Tibial nerve (tissue), 4 donors: ENCODE measurements at places on chromosomes 1 and 21. TPM values are rescaled to one million over a fixed set of nuclear protein-coding genes. Genes with fewer than 3 reads are reported as not detected.
A peak's percentile ranks its signal among the peaks of the same experiment; 100 is the strongest.

DNA sequence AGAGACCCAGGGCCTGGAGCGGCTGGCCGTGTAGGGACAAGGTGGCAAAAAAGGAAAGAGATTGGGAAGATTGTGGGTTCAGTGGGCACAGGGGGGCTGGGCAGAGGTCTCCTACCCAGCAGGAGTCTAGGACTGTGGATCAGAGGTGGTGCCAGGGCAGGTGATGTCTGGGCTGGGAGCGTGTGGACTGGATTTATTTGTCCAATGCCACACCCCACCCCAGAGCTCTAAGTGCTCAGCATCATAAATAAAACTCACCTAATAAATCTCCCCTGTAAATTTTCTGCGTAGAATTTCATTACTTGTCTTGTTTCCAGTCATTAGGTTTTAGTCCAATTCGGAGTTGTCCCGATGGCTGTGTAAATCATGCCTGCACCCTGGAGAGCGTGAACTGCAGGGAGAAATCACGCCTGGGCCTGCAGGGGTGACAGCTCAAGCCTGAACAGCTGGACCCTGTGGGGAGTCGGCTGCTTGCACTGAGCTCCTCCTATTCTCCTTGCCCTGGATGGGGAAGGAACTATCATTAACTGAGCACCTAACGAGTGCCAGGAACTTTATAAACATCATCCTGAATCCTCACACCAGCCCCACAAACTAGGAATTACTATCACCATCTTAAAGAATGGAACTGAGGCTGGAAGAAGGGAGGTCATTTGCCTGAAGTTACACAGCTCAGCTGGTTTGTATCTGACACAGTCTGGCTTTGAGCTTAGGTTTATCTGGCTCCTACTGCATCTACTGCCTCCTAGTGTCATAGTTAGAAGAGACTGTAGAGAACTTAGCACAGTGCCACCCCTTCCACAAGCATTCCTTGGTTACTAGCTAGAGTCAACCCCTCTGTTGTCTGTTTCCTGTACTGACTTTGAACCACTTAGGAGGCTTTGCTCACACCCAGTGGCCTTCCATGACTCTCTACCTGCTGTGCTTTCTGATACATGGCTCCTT is 25.0 kb upstream of the POU3F1 start:
- DNase-seq = no peak

GRCh38 chr1:78690516-78690915 is 40.9 kb downstream of the IFI44 start:
- DNase-seq = no peak

DNA sequence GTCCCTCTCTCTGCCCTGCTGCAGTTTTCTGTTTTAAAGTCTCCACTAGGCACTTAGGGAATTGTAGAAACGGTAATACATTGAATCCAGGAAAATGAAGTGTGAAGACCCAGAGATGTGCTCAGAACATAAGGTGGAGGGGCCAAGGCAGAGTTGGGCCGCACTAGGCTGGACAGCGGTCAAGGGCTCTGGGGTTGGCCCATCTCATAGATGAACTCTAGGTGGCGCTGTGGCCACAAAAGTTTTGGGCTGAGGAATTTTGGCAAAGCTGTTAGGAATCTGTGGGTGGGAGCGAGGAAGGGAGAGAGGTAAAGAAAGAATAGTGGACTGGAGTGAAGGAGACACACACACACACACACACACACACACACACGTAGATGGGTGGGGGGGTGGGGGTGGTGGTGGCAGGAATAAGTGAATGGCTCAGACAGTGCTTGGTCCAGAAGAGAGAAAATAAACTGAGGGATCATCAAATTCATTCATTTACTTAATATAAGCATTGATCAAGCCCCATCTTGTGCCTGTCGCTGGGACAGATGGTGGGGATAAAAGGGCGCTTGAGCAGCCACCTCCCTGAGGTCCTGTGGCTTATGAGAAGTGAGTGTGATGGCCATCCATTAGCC is 258.5 kb downstream of the TRABD2B start:
- no peak for DNase-seq

GRCh38 chr1:209838537-209838936 is 10.8 kb downstream of the UTP25 start:
- DNase-seq = no peak

- DNase-seq = no peak
Observed at GRCh38 chr1:230542054-230542453, 100.2 kb upstream of the COG2 start.

- DNase-seq = no peak
Observed at GRCh38 chr1:37926038-37926924, 20.6 kb downstream of the INPP5B start.

- DNase-seq = no peak
Observed at GRCh38 chr1:97101509-97101908, 379.9 kb downstream of the PTBP2 start.

- DNase-seq = no peak
Observed at GRCh38 chr21:16585896-16586295, 856.1 kb downstream of the USP25 start.

- no peak for DNase-seq
Observed at GRCh38 chr1:30029677-30030076, 693.7 kb downstream of the MATN1 start.

DNA sequence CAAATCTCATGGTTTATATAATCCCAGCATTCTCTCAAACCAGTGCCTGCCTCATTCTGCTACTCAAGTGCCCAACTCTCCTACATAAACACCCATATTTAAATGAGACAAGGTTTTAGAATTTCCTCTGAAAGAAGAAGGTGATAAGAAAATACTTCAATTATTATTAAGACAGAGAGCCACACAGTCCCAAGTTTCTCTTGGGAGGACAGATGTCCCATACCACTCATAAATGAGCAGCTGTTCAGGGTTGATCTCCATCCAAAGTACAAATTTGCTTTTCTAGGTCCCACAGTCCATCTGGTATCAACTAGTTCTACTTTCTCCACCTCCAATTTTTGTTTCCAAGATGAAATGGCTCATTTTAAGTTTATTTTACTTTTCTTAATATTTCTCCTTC is 11.3 kb downstream of the DCAF8 start:
- no peak for DNase-seq

- no peak for DNase-seq
Observed at GRCh38 chr21:33881689-33882440, 33.7 kb downstream of the ATP5PO start.

- no peak for DNase-seq
Observed at GRCh38 chr1:164604541-164604940, 45.6 kb downstream of the PBX1 start.

DNA sequence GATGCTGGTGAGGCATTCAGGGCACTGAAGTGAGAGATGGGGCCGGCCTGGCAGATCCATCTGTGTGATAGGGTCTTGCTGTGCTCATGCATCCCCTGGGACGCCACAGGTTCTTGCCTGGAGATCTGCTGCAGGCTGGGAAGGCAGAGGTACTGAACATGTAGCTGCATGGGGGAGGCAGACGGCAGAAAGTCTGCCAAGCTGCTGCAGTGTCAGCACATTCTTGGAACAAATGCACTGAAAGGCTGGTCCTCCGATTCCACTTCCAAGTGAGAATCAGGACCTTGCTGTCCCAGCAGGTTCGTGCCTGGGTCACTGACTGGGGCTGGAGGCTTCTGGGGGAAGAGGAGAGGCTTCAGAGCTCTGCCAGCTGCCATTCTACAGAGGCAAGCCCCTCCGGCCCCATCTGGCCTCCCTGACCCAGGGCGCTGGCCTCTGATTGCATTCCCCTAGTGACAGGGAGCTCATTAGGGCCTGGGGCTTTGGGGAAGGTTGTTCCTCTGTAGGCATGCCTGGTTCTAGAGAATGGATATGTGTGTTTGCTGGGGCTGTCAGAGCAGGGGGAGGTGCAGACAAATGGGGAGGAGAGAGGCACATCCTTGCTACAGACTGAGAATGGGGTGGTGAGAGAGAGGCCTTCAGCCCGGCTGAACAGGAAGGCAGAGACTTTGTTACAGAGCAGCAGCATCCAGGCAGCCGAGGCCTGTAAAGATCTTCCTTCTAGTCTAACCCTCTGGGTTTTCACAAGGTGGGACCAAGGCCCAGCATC is 174.0 kb downstream of the TRABD2B start:
- no peak for DNase-seq

DNA sequence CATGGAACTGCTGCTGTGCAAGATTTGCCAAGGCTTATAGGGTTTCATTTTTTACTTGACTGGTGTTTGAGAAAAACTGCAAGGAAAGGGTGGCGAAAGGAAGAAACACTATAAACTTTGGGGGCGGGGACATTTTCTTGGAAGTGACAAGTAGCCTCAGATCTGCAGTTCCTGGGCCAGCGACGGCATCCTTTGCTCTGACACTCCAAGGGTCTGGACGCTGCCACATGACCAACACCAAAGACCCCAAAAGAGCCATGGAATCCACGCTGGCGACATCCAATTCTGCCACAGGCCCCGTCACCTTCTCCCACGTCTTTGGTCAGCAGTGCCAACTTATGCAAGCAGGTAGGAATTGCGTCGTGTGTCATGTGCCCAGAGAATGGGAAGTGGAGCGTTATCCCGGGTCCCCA is 193.4 kb downstream of the PRDM2 start:
- DNase-seq = no peak

DNA sequence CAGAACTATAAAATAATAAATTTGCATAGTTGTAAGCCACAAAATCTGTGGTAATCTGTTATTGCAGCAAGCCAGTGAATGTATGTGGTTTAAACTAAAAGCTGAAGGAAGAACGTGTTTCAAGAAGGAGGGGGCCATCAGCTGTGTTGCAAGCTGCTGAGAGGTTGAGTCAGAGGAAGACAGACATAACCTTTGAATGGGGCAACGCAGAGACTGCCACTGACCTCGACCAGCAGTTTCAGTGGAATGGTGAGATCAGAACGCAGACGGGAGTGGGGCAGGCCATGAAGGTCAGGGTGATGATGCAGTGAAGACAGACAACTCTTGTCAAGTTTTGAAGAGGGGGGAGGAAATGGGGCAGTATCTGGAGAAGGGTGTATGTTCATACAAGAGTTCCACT is 23.2 kb upstream of the QSOX1 start:
- no peak for DNase-seq

- DNase-seq = peak; percentile 9
Observed at GRCh38 chr21:24895885-24896734, 711.2 kb downstream of the MRPL39 start.

GRCh38 chr21:18089786-18090185 is 154.8 kb upstream of the CHODL start:
- DNase-seq = no peak

DNA sequence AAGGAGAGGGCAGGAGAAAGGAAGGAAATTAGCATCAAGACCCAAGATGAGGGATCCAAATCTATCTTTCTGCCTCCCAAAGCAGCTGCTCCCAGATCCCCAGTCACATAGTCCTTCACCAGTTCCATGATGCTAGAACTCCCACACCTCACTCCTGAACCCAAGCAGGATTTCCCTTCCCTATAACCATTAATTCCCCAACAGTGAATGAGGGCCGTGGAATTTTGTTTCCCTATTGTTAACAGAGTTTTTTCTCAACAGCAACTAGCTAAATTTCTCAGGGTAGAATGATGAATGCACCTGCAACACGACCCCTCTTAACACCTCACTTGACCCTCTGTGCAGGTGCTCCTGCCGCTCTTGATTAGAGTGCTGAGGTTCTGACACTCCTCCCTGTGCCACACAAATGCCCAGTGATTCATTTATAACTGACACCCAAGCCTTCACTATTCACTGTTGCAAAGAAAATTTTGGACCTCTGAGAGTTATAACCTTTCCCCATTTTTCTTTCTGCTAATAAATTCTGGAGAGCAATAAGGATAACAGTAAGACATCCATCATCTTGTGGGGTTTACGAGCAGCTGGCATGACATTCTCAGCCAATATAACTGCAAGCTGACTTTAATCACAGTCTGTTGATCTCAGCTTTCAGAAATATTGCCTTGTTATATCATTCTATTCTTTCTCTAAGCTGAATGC is 25.4 kb upstream of the NPL start:
- DNase-seq = no peak

DNA sequence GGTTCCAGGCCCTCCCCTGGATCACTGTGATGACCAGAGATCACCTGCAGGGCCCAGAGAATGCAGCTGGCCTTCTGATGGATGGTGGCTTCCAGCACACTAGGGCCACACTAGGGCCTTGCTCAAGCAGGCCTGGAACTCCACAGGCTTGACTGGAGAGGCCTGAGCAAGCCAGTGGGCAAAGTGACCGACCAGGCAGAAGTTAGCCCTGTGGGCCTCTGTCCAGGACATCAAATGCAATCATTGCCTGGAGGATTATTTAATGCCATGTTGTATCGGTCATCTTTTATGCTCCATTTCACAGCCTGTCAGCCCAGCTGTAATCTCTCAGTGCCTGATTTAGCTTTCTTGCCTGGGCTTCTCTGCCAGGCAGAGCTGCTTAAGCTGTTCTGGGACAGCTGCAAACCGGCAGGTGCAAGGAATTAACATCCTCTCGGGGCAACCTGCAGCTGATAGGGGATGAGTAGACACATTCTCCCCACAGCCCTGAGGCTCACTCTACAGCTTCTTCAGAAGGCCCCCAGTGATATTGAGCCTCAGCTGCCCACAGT is 17.7 kb downstream of the NENF start:
- DNase-seq = no peak

- DNase-seq = no peak
Observed at GRCh38 chr1:38454749-38455441, 404.7 kb downstream of the RRAGC start.

DNA sequence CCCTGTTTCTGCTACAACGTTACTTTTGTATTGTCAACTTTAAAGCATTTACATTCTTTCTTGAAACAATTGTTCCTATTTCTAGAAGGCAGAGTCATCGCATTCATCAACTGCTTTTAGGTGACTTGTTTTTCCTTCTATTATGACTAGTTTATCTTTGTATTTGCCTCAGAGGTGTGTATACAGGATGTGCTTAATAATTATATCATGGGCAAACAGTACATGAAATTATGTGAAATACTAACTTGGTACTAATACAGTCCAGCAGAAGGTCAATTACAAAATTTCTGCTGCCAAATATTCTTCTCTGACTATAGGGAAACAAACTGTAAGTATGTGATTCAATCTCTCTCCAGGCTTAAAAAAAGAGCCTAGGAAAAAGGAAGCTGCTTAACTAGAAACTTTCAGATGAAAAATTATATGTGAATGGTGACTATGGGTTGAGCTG is 101.6 kb downstream of the C4BPA start:
- no peak for DNase-seq

EVA1B gene
- 128 TPM for total RNA-seq

NR1I3 gene
- not detected for total RNA-seq

LAPTM5 gene
- 44.7 TPM for total RNA-seq

CD48 gene
- 1.5 TPM for total RNA-seq

LCK gene
- total RNA-seq = 1.1 TPM

NBPF14 gene
- 27.3 TPM for total RNA-seq
